Activated CD4-positive, alpha-beta T cell treated with anti-CD3 and anti-CD28 coated beads, Interleukin-2, Interleukin-6, amounts not matched to agents 100 ng/mL and 50 ng/mL, durations not matched to agents 16 hours and 8 hours (primary cell): ENCODE measurements at places on chromosomes 6 and 20.

GRCh38 chr20:58005581-58006345, 222.7 kb downstream of the ANKRD60 start:
- no peak for DNase-seq

GRCh38 chr20:32482442-32483261, 102.5 kb downstream of the NOL4L start:
- DNase-seq, result peak; percentile 8

DNA sequence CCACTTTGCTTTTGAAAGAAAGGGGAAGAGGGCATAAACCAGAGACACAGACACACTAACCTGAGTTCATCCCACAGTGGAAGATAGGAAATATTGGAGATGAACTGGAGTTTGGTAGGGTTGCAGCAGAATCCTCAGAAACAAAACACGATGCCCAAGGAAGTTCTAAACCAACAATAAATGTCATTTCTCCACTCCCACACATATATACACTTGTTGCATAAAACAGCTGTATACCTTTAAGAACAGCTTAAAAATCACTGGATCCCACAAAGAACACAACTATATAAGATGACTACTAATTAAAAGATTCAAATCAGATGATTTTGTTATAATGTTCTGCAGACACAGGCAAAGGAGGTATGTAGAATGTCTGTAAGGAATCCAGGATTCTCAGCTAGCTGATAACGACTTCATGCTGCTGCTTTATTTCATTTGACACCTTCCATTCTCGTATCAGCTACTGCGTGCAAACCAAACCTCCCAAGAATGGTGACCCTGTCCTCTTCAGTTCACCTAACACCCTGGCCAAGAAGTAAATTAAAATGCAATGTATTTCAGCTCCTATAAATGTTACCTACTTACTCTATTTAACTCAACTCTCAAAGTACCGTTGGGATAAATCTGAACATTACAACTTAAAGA, 14.3 kb downstream of the KIF13A start:
- no peak for DNase-seq

GRCh38 chr20:50673146-50673465, 18.2 kb downstream of the RIPOR3 start:
- DNase-seq, result no peak

GRCh38 chr6:126086560-126086959, 100.2 kb downstream of the TRMT11 start:
- DNase-seq, result no peak

DNA sequence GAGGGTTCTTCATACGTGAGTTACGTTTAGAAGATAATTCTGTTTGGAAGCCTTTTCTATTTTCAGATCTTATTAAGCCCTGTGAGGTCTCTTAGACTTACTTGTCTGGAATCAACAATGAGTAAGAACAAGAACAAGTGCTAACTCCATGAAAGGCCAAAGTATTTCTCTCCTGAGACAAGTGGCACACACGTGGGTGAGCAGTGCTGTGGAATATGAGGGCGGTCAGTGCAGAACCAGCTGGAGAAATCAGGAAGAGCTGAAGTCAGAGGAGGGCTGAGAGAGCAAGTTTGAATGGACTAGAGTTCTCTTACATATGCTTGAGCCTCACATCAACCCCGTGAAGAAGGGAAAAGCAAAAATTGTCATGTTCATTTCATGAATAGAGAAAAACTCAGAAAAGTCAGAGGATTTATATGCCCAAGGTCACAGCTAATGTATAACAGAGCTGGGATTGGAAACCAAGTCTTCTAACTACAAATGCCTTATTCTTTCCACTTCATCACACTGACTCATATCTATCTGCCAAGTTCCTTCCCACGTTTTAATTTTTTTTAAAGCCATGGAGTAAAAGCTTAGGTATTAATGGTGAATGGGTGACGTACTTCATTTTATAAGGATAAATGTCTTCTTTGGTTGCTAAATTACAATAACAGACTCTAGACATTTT, 201.3 kb upstream of the DTNBP1 start:
- DNase-seq, result no peak

DNA sequence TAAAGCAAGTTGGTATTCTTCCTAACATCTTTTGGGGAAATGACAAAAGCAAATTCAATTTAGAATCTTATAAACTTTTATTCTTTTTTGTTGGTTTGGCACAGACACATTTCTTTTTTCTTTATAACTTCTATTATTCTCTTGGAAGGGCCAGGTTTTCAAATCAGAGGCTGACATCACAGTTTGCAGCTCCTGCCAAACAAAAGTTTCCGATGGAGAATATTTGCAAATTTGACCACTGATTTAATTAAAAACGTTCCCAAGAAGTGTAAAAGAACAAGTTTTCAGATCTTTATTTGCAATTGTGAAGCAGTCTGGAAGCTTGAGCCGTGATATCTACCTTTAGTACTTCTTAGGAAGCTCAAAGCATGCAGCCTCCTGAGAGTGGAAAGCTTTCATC, 53.8 kb upstream of the CD83 start:
- DNase-seq, result no peak

GRCh38 chr20:1357921-1358671, 29.2 kb upstream of the SDCBP2 start:
- peak; percentile 88 for DNase-seq

- DNase-seq, result no peak
Measured at GRCh38 chr6:27579973-27580372, 107.1 kb upstream of the ZNF184 start.

DNA sequence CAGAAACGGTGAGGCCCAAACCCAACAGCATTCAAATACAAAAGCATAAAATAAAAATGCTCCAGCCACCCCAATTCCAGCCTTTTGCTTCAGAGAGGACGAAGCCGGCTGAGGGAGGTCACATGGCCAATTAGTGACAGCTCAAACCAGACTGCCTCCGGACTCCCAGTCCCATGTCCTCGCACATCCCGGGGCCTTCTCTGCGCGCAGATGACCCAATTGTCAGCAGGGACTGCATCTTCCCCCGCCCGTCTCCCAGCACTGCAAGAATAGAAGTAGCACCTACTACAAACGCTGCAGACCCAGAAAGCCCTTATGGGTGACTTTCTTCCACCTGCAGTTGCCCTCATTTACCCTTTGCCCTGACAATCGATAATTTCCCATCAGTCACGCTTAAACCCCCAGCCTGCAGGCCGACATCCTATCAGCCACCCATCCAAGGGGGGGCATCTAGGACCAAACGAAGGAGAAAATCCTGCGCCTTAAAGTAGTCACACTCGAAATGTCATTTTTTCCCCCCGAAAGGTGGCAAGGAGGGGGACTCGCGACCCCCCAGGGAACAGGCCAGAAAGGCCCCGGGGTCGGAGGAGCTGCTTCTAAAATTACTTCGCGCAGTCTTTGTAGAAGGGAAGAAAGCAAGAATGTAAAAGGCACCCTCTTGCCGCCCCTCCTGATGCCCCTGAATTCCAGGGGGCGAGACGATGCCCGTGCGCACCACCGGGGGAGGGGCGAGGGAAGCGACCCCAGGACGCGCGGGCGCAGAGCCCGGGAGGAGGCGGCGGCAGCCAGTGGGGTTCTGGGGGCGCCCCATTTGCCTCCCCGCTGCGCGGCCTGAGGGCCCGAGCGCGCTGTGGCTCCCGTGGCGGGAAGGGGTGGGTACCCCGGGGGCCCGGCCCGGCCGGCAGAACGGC, 792 bp downstream of the SLC23A2 start:
- peak; percentile 28 for DNase-seq

GRCh38 chr6:36099869-36100483, 30.3 kb upstream of the MAPK13 start:
- DNase-seq, result no peak

DNA sequence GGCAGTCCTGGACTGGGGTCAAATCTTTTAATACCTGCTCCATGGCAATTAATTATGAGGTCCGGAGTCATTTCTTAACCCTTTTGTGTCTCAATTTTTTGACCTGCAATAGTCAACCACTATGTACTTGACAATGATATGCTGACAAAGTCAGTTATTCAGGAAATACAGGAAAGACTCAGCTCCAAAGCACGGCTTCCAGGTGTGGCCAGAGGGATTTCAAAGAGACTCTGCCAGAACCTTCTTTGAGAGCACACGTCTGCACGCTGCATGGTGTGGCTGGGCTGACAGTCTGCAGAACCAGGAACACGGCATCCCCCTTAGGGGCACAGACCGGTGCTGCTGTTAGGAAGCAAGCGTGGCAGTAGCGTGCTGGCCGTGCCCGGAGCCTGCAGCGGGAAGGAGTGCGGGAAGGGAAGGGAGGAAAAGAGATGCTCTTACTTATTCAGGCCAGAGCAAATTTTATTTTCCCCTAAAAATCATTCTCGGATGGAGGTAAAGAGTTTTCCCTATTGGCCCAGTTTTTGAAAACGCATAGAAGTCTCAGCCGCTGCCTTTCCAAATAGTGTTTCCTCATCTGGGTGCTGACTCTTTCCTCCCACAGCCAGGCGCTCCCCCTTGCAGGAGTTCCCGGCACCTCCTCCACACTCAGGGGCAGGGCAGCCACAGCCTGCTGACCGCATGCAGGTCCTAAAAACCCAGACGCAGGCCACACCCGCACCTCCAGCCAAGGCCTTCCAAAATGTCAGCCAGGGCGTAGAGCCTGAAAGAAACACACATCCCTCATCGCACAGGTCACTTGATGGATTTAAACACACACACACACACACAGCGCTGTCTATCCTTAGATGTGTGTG, 187.4 kb upstream of the SNX9 start:
- DNase-seq, result no peak

DNA sequence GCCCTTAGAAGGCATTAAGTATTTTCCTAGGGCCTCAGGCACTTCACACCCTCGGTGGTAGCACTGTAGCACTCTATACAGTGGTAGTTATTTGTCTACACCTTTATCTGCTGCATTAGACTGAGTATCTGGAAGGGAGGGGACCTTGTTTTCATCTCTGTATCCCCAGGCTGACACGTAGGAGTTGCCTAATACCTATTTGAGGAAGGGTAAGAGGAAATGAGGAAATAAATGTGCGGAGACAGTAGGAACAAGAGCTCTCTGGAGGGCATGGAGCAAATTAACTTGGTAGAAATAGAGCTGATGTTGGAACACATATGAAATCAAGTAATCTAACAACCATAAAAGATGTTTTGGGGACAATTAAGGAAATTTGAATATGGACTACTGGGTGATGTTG, 3.9 kb downstream of the CNPY3 start:
- no peak for DNase-seq

GRCh38 chr6:145017516-145017915, 717.8 kb downstream of the EPM2A start:
- peak; percentile 11 for DNase-seq

DNA sequence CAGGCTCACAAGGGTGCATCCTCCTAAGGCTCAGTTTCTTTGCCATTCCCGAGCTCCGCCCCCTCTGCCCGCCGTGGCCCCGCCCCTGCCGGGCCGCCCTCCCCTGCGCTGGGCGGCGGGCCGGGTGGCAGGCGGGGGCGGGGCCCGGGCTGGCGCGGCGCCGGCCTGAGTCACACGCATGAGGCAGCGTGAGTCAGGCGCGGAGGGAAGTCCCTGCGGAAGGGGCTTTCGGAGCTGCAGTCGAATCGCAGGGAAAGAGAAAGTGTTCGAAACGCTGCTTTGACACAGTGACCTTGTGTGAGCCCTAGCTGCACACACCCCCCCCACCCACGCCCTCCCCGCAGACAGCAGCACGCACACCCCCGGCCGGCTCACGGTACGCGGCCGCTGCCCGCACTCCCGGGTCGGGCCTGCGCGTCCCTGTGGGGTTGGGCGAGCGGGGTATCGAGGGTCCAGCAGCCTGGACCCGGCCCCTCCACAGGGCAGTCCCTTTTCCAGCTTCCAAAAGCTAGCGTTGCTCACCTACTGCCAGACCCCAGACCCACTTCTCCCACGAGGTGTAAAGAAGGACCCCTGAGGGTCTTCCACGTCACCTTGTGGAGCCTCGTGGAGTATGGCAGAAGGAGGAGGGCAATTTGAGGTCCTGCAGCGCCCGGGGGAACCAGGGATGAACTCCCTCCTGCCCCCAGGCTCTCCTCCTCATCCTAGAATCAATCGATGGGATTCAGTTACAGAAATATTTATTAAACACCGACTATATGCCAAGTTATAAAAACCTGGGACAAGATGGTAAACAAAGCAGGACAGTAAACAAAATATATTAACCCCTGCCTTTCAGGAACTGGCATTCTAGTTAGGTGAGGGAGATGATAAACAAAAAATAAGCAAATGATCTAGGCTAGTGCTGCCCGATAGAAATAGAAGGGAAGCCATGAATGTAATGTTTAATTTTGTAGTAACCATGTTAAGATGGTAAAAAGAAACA, 12.4 kb upstream of the HMGA1 start:
- DNase-seq, result peak; percentile 96

GRCh38 chr6:51954681-51955080, 132.7 kb downstream of the PKHD1 start:
- no peak for DNase-seq

GRCh38 chr6:68779366-68779765, 144.3 kb downstream of the ADGRB3 start:
- DNase-seq, result no peak

GRCh38 chr6:61977947-61978346, 308.1 kb downstream of the KHDRBS2 start:
- no peak for DNase-seq

DNA sequence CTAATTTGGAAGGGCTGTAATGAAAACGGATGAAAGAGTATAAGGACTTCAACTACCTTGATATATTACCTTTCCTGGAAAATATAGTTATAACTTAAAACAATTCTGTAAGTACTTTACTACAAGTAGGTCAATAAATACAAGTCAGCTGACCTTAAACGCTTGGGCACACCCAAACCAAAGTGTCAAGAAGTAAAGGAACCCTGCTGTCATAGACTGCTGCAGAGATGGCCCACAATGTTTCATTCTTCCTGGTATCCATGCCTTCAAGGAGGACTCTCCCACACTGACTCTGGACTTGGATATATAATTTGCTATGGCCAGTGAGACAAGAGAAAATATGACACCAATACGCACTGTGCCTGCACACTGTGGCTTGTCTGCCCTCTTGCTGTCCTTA, 132.0 kb downstream of the LAMP5 start:
- no peak for DNase-seq

DNA sequence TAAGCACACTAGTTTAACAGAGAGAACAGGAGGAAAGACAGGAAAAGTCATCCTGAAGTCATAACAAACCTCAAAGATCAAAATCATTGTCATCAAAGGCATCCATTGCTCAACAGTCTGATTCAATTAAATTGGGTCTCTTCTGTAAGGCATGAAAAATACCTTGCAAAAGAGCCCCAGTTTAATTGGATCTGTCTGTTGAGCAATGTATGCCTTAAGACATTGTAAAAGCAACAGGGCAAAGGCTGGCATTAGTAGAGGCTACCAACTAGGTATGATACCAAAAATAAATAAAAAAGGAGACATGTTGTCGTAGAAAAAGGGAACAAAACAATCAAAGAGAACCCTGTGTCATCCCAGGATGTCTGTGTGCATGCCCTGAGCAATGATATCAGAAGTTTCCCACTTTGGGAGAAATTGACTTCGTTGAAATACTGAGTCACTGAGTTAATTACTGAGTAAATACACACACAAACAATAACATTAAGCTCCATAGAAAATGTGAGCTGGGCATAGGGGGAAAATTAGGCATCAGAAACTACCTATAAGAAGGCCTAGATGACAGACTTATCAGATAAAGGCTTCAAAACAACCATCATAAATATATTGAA, 1013.8 kb upstream of the CITED2 start:
- no peak for DNase-seq
